ENCODE measurements at places on chromosomes 2 and 18. TPM values are rescaled to one million over a fixed set of nuclear protein-coding genes. Genes with fewer than 3 reads are reported as not detected.

Gene CCDC74B
- total RNA-seq: 1.1 TPM

Gene WNT10A
- total RNA-seq: 0.90 TPM

Gene DSG4
- not detected for total RNA-seq

Gene GKN1
- not detected for total RNA-seq

Gene PTPN18
- 13.3 TPM for total RNA-seq

Gene ITGA6
- 54.3 TPM for total RNA-seq

Gene POTEE
- total RNA-seq: 0.16 TPM

Gene SYT4
- total RNA-seq: 14.5 TPM

Gene CCDC195
- not detected for total RNA-seq

Gene DCDC2C
- total RNA-seq: not detected

Gene FSHR
- total RNA-seq: 0.28 TPM

Gene CNTNAP5
- not detected for total RNA-seq

Gene SPATA3
- not detected for total RNA-seq

Gene HRH4
- not detected for total RNA-seq

Gene TCF7L1
- total RNA-seq: 4.0 TPM

Gene FSIP2
- 0.22 TPM for total RNA-seq

Gene CRACDL
- 5.3 TPM for total RNA-seq

- no peak overlapping the region for H3K4me3 ChIP-seq
- H3K27me3 ChIP-seq: peaks cover 74% of the 10 kb centered on the region
- no peaks in the 10 kb centered on the region for H3K36me3 ChIP-seq
- peaks cover 63% of the 10 kb centered on the region for H3K4me1 ChIP-seq
- no peak overlapping the region for H3K27ac ChIP-seq
- DNase-seq: no peak
These were observed 762 bp upstream of the GAD1 start for GRCh38 chr2:170815746-170816503.

GRCh38 chr2:18047896-18048657, 169.6 kb downstream of the KCNS3 start:
- no peaks in the 10 kb centered on the region for H3K4me1 ChIP-seq
- H3K36me3 ChIP-seq: no peaks in the 10 kb centered on the region
- H3K27ac ChIP-seq: no peak overlapping the region
- no peak overlapping the region for H3K4me3 ChIP-seq

GRCh38 chr2:32711219-32711618, 83.4 kb downstream of the TTC27 start:
- H3K27me3 ChIP-seq: no peaks in the 10 kb centered on the region
- no peaks in the 10 kb centered on the region for H3K36me3 ChIP-seq
- no peak overlapping the region for H3K4me3 ChIP-seq
- DNase-seq: no peak

DNA sequence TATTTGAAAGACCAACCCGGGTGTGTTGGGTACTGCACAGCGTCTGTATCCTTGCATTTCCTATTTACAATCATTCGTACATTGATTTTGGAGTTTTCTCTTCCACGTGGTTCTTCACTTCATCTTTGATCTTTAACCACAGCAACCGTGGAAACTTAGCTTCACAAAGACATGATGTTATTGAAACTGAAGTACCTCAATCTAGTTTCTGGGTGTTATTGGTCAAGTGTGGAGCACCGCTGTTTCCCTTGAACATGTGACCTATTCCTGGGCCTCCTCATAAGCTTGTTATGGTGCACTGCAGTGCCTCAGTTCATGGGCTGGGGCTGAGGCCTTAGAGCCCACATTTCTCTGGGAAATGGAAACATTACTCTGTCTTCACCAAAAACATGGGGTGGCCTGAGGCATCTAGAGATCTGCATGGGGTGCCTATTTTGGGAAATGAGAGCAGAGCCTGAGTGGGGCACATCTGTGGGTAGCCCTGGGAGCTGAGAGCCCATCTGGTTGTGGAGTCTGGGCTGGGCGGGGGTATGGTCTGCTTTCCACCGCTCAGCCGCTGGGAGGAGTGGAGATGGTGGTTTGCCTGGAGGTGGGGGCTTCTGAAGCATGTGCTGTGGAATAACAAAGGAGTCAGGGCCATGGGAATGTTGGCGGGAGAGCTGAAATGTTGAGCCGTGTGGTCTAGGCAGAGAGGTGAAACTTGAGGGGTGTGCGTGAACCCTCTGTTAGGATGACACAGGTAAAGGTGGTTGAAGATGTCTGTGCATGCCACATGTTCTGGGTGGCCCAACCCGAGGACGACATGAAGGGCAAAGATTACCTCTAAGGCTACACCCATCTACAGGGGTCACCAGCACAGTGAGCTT, 37.4 kb downstream of the ZNF236 start:
- no peak overlapping the region for H3K27ac ChIP-seq
- H3K36me3 ChIP-seq: peaks cover 29% of the 10 kb centered on the region
- no peaks in the 10 kb centered on the region for H3K4me1 ChIP-seq
- DNase-seq: no peak

- no peak overlapping the region for H3K4me3 ChIP-seq
- H3K36me3 ChIP-seq: no peaks in the 10 kb centered on the region
These were observed 102.4 kb downstream of the DDX1 start for GRCh38 chr2:15693926-15694588.

DNA sequence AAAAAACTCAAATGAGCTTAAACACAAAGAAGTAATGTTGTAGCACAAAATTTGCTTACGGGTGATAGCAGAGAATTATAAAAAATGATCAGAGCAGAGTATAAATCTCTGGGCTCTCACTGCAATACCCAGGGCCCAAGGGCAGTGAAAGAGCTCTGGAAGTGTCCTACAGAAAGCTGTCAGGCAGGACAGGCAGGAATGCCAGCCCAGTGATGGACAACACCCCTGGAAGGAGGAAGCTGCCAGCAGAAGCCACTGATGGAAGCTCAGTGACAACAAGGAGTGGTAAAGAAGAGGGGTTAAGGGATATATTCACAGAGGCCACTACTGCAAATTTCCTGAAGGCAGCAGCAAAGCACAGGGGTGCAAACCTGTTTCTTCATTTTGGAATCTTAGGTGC, 214.9 kb downstream of the L3MBTL4 start:
- H3K36me3 ChIP-seq: no peaks in the 10 kb centered on the region
- DNase-seq: no peak
- no peaks in the 10 kb centered on the region for H3K27me3 ChIP-seq
- no peaks in the 10 kb centered on the region for H3K4me1 ChIP-seq
- H3K4me3 ChIP-seq: no peak overlapping the region
- H3K27ac ChIP-seq: no peak overlapping the region

GRCh38 chr2:19187323-19188020, 171.0 kb downstream of the OSR1 start:
- no peaks in the 10 kb centered on the region for H3K36me3 ChIP-seq
- H3K4me1 ChIP-seq: no peaks in the 10 kb centered on the region
- no peaks in the 10 kb centered on the region for H3K27me3 ChIP-seq
- no peak for DNase-seq

- no peaks in the 10 kb centered on the region for H3K4me1 ChIP-seq
- H3K27me3 ChIP-seq: no peaks in the 10 kb centered on the region
- H3K27ac ChIP-seq: no peak overlapping the region
These were observed 42.3 kb downstream of the CRIM1 start for GRCh38 chr2:36397728-36398413.

GRCh38 chr2:96205888-96206287, 2.7 kb downstream of the STARD7 start:
- H3K36me3 ChIP-seq: no peaks in the 10 kb centered on the region
- peak overlapping the region; percentile 60 for H3K27ac ChIP-seq
- no peaks in the 10 kb centered on the region for H3K4me1 ChIP-seq
- no peak for DNase-seq

GRCh38 chr2:71816815-71817214, 330.8 kb downstream of the CYP26B1 start:
- H3K27ac ChIP-seq: no peak overlapping the region
- DNase-seq: no peak

GRCh38 chr2:26845021-26845420, 2.9 kb upstream of the DPYSL5 start:
- peaks cover 37% of the 10 kb centered on the region for H3K27me3 ChIP-seq
- H3K4me3 ChIP-seq: no peak overlapping the region
- no peaks in the 10 kb centered on the region for H3K4me1 ChIP-seq
- no peak overlapping the region for H3K27ac ChIP-seq
- peak; percentile 7 for DNase-seq

DNA sequence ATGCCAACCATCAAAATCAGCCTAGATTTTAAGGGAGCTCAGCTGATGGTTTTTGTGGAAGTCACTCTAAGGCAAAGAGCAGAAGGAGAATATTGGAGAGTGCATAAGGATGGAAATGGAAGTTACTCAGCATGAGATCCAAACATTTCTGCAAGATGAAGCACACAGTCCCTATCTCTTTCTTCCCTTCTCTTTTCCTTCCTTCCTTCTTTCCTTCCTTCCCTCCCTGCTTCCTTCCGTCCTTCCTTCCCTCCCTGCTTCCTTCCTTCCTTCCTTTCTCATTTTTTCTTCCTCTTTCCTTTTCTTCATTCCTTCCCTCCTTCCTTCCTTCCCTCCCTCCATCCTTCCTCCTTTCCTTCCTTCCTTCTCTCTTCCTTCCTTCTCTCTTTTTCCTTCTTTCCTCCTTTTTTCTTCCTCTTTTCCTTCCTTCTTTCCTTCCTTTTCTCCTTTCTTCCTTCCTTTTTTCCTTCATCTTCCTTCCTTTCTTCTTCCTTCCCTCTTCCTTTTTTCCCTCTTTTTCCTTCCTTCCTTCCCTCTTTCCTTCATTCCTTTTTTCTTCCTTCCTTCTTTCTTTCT, 727.9 kb upstream of the CDH2 start:
- H3K36me3 ChIP-seq: no peaks in the 10 kb centered on the region
- DNase-seq: no peak
- no peaks in the 10 kb centered on the region for H3K4me1 ChIP-seq
- H3K4me3 ChIP-seq: no peak overlapping the region
- H3K27ac ChIP-seq: no peak overlapping the region
- no peaks in the 10 kb centered on the region for H3K27me3 ChIP-seq

GRCh38 chr18:75034937-75035336, 174.0 kb downstream of the PTGR3 start:
- no peak overlapping the region for H3K27ac ChIP-seq
- H3K4me1 ChIP-seq: no peaks in the 10 kb centered on the region
- H3K36me3 ChIP-seq: no peaks in the 10 kb centered on the region
- no peak for DNase-seq
- no peaks in the 10 kb centered on the region for H3K27me3 ChIP-seq
- no peak overlapping the region for H3K4me3 ChIP-seq

GRCh38 chr18:22346401-22346952, 71.2 kb downstream of the CTAGE1 start:
- H3K36me3 ChIP-seq: no peaks in the 10 kb centered on the region
- peak overlapping the region; percentile 97 for H3K27ac ChIP-seq
- peak; percentile 85 for DNase-seq
- H3K4me3 ChIP-seq: peak overlapping the region; percentile 61

GRCh38 chr2:63488118-63488713, 100.1 kb downstream of the WDPCP start:
- H3K4me3 ChIP-seq: no peak overlapping the region
- H3K4me1 ChIP-seq: no peaks in the 10 kb centered on the region
- H3K27me3 ChIP-seq: no peaks in the 10 kb centered on the region
- H3K36me3 ChIP-seq: no peaks in the 10 kb centered on the region
- DNase-seq: no peak

- H3K27me3 ChIP-seq: no peaks in the 10 kb centered on the region
- H3K27ac ChIP-seq: no peak overlapping the region
- H3K4me3 ChIP-seq: no peak overlapping the region
- H3K4me1 ChIP-seq: peaks cover 44% of the 10 kb centered on the region
- H3K36me3 ChIP-seq: no peaks in the 10 kb centered on the region
These were observed 21.4 kb upstream of the RHOB start for GRCh38 chr2:20425371-20425881.

DNA sequence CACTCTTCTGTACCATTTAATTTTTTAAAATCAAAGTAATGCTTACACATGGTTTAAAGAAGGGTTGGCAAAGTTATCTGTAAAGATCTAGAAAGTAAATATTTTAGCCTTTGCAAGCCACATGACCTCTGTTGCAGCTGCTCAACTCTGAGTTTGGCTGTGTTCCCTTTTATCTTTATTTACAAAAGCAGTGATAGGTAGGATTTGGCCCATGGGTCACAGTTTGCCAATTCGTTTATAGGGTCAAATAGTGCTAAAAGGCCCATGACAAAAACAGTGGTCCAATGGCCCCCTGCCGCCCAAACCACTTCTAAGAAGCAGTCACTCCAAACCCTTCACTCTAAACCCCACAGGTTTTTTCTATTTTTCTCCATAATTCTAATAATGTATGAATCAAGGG, 124.8 kb downstream of the PARD3B start:
- DNase-seq: no peak
- peaks cover 12% of the 10 kb centered on the region for H3K4me1 ChIP-seq
- H3K36me3 ChIP-seq: no peaks in the 10 kb centered on the region
- H3K4me3 ChIP-seq: no peak overlapping the region

GRCh38 chr2:18829251-18829902, 240.0 kb upstream of the NT5C1B start:
- no peaks in the 10 kb centered on the region for H3K27me3 ChIP-seq
- no peak for DNase-seq
- no peak overlapping the region for H3K4me3 ChIP-seq
- peak overlapping the region; percentile 60 for H3K27ac ChIP-seq
- no peaks in the 10 kb centered on the region for H3K36me3 ChIP-seq

- no peak for DNase-seq
- H3K27ac ChIP-seq: no peak overlapping the region
- H3K4me1 ChIP-seq: no peaks in the 10 kb centered on the region
- no peaks in the 10 kb centered on the region for H3K27me3 ChIP-seq
- no peaks in the 10 kb centered on the region for H3K36me3 ChIP-seq
These were observed 185.0 kb upstream of the TMEFF2 start for GRCh38 chr2:192379736-192380135.

- H3K36me3 ChIP-seq: no peaks in the 10 kb centered on the region
- no peaks in the 10 kb centered on the region for H3K4me1 ChIP-seq
- DNase-seq: no peak
- no peaks in the 10 kb centered on the region for H3K27me3 ChIP-seq
- H3K27ac ChIP-seq: no peak overlapping the region
These were observed 14.7 kb upstream of the TTC32 start for GRCh38 chr2:19916385-19916950.

DNA sequence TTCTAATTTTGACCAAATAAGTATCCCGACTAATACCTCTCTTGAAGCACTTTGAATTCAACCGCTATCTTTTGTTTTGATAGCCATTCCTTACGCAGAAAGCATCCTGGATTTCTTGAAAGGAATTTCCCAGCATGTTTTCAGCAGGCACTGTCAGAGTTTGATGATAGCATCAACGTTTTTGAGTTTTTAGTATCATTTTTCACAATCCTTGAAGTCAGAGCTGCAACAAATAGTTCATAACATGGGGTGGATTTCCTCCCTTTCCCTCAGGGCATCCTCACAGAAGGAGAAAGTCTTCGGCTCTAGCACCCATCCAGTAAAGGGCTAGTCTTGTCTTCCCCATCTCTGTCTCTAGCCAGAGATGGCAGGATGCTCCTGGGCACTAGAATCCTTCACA, 46.2 kb downstream of the ANKRD44 start:
- H3K4me1 ChIP-seq: no peaks in the 10 kb centered on the region
- no peaks in the 10 kb centered on the region for H3K27me3 ChIP-seq
- H3K36me3 ChIP-seq: no peaks in the 10 kb centered on the region
- DNase-seq: no peak
- H3K4me3 ChIP-seq: no peak overlapping the region

DNA sequence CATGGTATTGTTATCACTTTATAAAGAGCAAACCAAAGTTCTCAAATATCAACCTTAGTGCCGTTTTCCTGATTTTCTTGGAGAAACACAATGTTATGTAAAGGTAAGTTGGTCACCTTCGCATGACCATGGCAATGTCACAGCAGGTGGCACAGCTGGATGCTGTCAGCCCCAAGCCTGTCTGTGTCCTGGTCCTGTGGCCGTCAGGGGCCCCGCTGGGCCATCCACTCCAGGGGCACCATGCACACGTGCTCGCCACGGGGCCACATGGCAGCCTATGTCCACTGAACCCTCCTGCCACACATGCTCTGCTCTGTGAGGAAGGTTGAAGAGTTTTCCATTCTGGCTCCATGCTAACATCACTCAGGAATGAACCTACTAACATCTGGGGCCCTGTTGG, 85.9 kb downstream of the EIPR1 start:
- H3K27ac ChIP-seq: no peak overlapping the region
- H3K4me3 ChIP-seq: no peak overlapping the region
- no peaks in the 10 kb centered on the region for H3K36me3 ChIP-seq
- H3K27me3 ChIP-seq: no peaks in the 10 kb centered on the region
